ENCODE measurements at places on chromosomes 2 and 18. TPM values are rescaled to one million over a fixed set of nuclear protein-coding genes. Genes with fewer than 3 reads are reported as not detected.

Gene LYG2
- total RNA-seq: not detected

DNA sequence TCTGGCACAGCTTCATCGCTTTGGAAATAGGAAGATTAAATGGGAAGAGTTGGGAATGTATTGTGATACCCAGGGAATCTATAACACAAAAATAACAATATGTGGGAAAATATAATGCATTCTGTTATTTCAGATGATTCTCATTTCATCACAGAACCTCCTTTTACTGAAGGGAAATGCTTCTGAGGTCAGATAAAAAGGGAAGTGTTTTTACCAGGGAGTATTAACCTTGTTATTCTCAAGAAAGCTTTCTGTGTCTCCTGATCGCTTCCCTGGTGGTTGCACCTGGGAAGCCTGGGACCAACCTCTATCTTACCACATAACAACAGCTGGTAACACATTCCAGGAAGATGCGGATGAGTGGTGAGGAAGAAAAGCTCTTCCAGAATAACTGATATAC is 47.2 kb downstream of the SCG2 start:
- DNase-seq: no peak
- no peaks in the 10 kb centered on the region for H3K4me1 ChIP-seq
- H3K36me3 ChIP-seq: no peaks in the 10 kb centered on the region
- no peak overlapping the region for H3K27ac ChIP-seq
- no peak overlapping the region for H3K4me3 ChIP-seq

Gene STARD6
- total RNA-seq: not detected

Gene DCC
- 0.41 TPM for total RNA-seq

DNA sequence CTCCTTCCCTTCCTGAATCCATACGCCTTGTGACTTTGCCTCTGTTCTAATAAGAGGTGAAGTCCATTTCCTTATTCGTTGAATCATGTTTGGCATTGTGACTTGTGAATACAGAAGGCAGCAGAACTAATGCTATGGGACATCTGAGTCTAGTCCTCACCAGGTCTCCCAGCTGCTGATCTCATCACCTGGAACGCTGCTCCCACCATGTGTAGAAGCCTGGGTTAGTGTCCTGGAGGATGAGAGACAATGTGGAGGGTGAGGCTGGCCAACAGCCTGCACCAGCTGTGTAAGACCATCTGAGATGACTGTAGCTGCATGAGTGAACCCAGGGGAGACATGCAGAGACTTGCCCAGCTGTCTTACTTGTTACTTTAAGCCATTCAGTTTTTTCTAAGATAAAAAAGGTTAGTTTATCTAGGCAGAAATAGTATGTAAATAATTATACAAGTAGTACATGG is 3.5 kb upstream of the HAAO start:
- peaks cover 22% of the 10 kb centered on the region for H3K4me1 ChIP-seq
- no peak overlapping the region for H3K4me3 ChIP-seq
- no peaks in the 10 kb centered on the region for H3K36me3 ChIP-seq
- no peak overlapping the region for H3K27ac ChIP-seq

GRCh38 chr2:73111073-73112025 is 1.4 kb downstream of the RAB11FIP5 start:
- H3K4me1 ChIP-seq: peaks cover 20% of the 10 kb centered on the region
- H3K27me3 ChIP-seq: peaks cover 40% of the 10 kb centered on the region

DNA sequence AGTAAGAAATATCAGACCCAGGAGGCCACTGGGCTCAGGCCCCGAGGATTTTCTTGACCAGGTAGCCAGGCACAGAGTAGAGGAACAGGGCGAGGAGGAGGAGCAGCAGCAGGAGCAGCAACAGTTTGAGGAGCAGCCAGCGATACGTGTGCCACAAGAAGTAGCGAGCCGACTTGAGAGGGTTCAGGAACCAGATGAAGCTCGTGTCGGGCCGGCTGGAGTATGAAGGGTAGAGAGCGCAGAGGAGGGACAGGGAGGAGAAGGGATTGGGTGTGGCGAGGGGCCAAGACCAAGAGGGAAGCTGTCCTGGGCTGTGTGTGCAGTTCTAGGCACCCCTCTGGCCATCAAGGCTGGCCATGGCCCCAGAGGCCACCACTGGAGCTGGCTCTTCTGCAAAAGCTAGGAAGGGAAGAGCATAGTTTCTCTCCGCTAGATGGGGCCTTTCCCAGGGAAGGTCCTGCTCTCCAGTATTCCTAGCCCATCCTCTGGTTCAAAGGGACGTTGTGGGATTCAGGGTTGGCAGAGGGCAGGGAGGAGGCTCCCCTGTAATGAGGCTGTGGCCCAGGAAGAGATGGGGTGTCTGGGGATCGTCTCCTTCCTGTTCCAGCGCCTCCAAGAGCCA is 17.8 kb downstream of the OTOF start:
- H3K36me3 ChIP-seq: no peaks in the 10 kb centered on the region
- H3K4me3 ChIP-seq: no peak overlapping the region
- no peaks in the 10 kb centered on the region for H3K27me3 ChIP-seq
- H3K27ac ChIP-seq: no peak overlapping the region
- no peak for DNase-seq
- peaks cover 27% of the 10 kb centered on the region for H3K4me1 ChIP-seq

DNA sequence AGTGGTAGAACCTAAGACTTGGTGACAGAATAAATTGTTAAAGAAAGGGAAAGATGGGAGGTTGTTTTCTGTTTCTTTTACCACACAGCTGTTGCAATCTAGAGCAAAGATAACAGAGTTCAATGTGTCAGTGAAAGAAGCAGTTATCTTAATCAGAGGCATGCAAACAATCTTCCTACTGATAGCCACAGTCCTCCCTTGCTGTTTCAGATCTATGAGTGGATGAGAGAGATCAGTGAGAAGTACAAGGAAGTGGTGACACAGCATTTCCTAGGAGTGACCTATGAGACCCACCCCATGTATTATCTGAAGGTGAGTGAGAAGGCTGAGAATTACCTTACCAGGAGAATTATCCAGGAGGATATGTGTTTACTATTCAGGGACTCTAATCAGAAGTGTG is 15.9 kb downstream of the CPO start:
- H3K4me3 ChIP-seq: no peak overlapping the region
- DNase-seq: no peak
- H3K36me3 ChIP-seq: no peaks in the 10 kb centered on the region
- H3K4me1 ChIP-seq: no peaks in the 10 kb centered on the region
- no peaks in the 10 kb centered on the region for H3K27me3 ChIP-seq

DNA sequence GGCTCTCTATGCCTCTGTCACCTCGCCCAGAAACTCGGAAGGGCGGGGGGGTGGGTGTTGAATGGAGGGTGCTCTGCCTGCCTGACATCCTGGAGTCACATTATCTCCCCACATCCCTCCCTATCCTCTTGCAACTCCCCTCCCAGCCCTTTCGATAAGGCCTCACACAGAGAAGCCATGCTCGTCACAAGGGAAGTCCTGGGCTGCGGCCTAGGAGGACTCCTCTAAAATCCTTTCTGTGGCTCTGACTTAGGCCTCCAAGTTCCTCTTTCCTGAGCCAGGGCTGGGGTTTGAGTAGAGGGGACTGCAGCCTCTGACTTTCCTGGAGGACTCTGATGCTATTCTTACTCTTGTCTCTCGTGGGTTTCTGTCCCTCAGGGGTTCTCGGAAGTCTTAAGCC is 75.0 kb upstream of the PKDCC start:
- H3K36me3 ChIP-seq: no peaks in the 10 kb centered on the region
- peaks cover 13% of the 10 kb centered on the region for H3K4me1 ChIP-seq

Gene CTDP1
- 25.9 TPM for total RNA-seq

Gene HOXD12
- not detected for total RNA-seq

DNA sequence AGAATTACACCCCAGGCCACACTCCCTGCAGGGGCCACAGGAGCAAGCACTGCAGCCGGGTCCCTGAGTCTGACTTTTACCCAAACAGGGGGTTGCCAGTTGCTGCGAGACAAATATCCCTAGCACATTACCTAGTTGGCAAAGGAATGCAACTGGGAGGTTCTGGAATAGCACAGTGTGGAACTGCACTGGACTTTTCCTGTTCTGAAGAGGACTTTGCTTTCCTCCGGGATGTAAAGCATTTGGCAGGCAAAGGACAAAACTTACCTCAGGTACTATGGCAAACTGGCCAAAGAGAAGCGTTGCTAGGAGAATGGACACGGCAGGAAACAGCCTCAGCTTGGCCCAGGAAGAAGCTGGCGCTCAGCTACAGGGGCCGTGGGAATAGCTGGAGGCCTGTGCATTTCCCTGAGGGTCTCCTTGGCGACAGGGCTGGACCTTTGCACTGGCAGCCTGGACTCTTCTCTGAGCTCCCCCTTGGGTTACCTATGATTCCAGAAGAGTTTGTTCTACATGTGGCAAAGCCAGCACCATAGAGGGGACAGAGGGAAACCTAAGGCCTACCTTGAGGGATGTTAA is 45.0 kb downstream of the BCL11A start:
- DNase-seq: no peak
- peaks cover 16% of the 10 kb centered on the region for H3K4me1 ChIP-seq
- no peak overlapping the region for H3K27ac ChIP-seq

GRCh38 chr18:55076643-55077218 is 117.5 kb upstream of the CCDC68 start:
- H3K4me1 ChIP-seq: no peaks in the 10 kb centered on the region
- no peak for DNase-seq
- H3K27me3 ChIP-seq: no peaks in the 10 kb centered on the region
- no peak overlapping the region for H3K4me3 ChIP-seq
- no peak overlapping the region for H3K27ac ChIP-seq
- H3K36me3 ChIP-seq: no peaks in the 10 kb centered on the region

- no peaks in the 10 kb centered on the region for H3K36me3 ChIP-seq
- H3K27me3 ChIP-seq: peaks cover 46% of the 10 kb centered on the region
- H3K4me1 ChIP-seq: peaks cover 12% of the 10 kb centered on the region
- peak; percentile 74 for DNase-seq
- peak within 1 kb of the TSS; percentile 91 for H3K4me3 ChIP-seq
- no peak within 1 kb of the TSS for H3K27ac ChIP-seq
Observed at GRCh38 chr18:65750389-65751154, at the start of gene CDH7. TSS of gene CDH7 (plus strand) at chr18:65751012. CDS start at chr18:65762843, 11,831 bp downstream.

DNA sequence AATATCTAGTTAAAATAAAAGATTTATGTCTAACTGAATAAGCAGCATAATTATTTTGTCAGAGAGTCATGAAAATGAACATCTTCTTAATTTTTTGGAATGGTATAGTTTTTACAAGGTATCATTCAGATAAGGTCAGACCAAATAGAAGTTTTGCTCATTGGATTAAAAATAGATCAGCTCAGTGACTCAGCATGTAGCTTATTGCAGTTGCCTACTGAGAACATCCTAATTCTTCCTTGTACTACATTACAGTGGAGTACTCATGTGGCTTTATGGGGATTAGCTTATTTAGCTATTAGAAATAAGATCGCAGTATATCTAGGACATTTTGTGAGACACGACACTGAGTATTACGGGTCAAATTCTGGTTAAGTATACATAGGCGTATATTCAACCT is 38.2 kb upstream of the PPM1B start:
- DNase-seq: no peak
- H3K27me3 ChIP-seq: no peaks in the 10 kb centered on the region
- H3K27ac ChIP-seq: no peak overlapping the region
- no peak overlapping the region for H3K4me3 ChIP-seq
- peaks cover 3% of the 10 kb centered on the region for H3K4me1 ChIP-seq

Gene ACTR2
- total RNA-seq: 84.6 TPM

Gene RUFY4
- not detected for total RNA-seq

Gene MEIS1
- total RNA-seq: 10.7 TPM

- H3K27ac ChIP-seq: no peak overlapping the region
- no peak for DNase-seq
- no peaks in the 10 kb centered on the region for H3K36me3 ChIP-seq
Observed at GRCh38 chr2:220162320-220162719, 534.9 kb downstream of the SLC4A3 start.

Gene ELOA2
- not detected for total RNA-seq

Gene HOXD4
- total RNA-seq: not detected

All from neural progenitor cell (in vitro differentiated cells).